ENCODE measurements at places on chromosomes 12 and 14. TPM values are rescaled to one million over a fixed set of nuclear protein-coding genes. Genes with fewer than 3 reads are reported as not detected.

Gene KCNC2
- not detected for total RNA-seq

Gene WIF1
- not detected for total RNA-seq

Gene SYCP3
- not detected for total RNA-seq

Gene ZFYVE21
- total RNA-seq: 47.2 TPM

Gene KRT85
- total RNA-seq: 0.06 TPM

Gene IQSEC3
- not detected for total RNA-seq

Gene KRT71
- not detected for total RNA-seq

Gene RAB21
- 33.9 TPM for total RNA-seq

Gene ACOT4
- total RNA-seq: 1.9 TPM

Gene TMCC3
- total RNA-seq: 1.1 TPM

Gene OR11H12
- total RNA-seq: not detected

Gene ARHGEF40
- 11.5 TPM for total RNA-seq

Gene ARMH4
- 1.5 TPM for total RNA-seq

Gene COQ5
- total RNA-seq: 26.9 TPM

Gene GNB3
- 1.5 TPM for total RNA-seq

Gene KRT82
- total RNA-seq: not detected

Gene CLEC4E
- 0.17 TPM for total RNA-seq

Gene KIF5A
- total RNA-seq: 0.29 TPM

Gene DLK1
- total RNA-seq: 0.39 TPM

Gene PLXNC1
- total RNA-seq: 0.06 TPM

Gene SERPINA12
- total RNA-seq: not detected

Gene ASCL1
- not detected for total RNA-seq

Gene C1S
- 54.8 TPM for total RNA-seq

Gene DDX55
- total RNA-seq: 30.7 TPM

Gene CFAP54
- total RNA-seq: 0.59 TPM

Gene MAPK1IP1L
- total RNA-seq: 96.6 TPM

Gene NABP2
- total RNA-seq: 59.1 TPM

Gene RFC5
- total RNA-seq: 39.2 TPM

Gene COCH
- total RNA-seq: 23.3 TPM

Gene HECTD4
- 13.1 TPM for total RNA-seq

Gene PTGDR
- total RNA-seq: not detected

All from A549 treated with Mapracorat at 1 μM for 4 hours (cell line).